ENCODE measurements at places on chromosomes 5 and 9.
A peak's percentile ranks its signal among the peaks of the same experiment; 100 is the strongest.

- DNase-seq: no peak
These were observed 387.1 kb downstream of the PDE4D start for GRCh38 chr5:59506285-59506877.

DNA sequence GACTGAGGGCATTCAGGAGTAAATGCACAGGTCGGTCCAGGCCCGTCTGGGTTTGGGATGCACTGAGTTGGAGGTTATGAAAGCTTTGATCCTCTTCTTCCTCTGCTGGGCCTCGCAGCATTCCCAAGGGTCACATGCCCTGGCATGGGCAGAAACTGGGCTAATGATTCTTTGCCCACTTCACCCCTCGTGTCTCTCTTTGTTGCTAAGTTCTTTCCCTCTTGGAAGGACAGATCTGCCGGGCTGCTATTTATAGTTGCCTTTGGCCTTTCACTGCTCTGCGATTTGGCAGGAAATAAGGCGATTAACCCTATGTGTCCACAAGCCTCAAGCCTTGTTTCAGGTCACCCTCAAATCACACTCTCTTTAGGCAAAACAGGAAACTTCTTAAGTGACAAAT, 66.9 kb downstream of the ENTREP1 start:
- DNase-seq: no peak

GRCh38 chr9:121633119-121633714, 18.2 kb upstream of the DAB2IP start:
- no peak for DNase-seq

- no peak for DNase-seq
These were observed 66.7 kb upstream of the PRDM9 start for GRCh38 chr5:23440703-23441102.

GRCh38 chr9:76203373-76203772, 190.9 kb downstream of the RFK start:
- no peak for DNase-seq

DNA sequence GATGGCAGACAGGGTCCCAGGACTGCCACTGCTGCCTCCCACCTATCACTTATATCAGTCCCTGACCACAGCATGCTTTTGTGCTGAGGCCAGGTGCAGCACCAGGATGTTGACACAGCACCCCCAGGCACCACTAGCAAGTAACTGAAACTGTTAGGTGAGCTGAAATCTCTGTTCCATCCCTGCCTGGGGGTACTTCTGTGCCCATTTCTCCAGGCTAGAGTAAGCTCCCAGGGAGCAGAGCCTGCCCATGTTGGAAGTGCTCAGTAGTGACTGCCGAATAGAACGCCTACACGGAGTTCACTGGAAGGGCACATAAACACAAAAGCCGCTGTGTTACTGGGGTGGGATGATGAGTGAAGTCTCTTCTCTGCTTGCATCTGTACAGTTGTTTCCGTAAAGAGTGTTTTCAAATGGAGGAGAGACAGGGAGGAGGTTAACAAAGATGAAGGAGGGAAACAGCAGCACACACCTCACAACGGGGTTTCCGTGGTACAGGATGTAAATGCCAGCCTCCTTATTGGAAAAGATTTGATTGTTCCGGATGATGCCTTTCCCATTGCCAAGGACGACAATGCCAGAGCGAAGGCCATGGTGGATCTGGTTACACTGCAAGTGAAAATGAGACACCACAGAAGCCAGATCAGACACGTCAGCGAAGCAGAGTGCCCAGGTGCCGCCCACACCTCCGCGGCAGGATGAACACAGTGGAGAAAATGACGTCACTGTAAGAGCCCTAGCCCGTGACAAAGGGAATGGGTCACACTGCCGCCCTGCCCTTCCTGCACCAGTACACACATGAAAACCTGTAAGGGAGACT, 43.1 kb downstream of the POLR1E start:
- DNase-seq: peak; percentile 60

DNA sequence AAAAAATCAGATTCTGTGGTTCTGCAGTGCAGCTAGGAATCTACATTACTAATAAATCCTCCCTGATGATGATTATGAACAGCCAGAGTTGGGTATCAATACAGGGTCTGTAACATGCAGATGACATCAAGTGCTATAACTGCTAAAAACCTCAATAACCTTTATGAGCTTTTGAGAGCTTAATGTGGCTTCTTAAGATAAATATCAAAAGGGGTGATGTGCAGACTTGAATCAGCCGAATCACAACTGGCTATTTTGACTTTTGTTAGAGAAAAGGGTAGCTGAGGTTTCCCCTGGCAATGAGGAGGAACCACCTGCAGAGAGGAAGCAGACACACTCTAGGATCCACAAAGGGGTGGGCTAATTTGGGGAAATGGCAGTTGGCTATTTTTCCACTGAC, 30.2 kb downstream of the CAPSL start:
- no peak for DNase-seq

DNA sequence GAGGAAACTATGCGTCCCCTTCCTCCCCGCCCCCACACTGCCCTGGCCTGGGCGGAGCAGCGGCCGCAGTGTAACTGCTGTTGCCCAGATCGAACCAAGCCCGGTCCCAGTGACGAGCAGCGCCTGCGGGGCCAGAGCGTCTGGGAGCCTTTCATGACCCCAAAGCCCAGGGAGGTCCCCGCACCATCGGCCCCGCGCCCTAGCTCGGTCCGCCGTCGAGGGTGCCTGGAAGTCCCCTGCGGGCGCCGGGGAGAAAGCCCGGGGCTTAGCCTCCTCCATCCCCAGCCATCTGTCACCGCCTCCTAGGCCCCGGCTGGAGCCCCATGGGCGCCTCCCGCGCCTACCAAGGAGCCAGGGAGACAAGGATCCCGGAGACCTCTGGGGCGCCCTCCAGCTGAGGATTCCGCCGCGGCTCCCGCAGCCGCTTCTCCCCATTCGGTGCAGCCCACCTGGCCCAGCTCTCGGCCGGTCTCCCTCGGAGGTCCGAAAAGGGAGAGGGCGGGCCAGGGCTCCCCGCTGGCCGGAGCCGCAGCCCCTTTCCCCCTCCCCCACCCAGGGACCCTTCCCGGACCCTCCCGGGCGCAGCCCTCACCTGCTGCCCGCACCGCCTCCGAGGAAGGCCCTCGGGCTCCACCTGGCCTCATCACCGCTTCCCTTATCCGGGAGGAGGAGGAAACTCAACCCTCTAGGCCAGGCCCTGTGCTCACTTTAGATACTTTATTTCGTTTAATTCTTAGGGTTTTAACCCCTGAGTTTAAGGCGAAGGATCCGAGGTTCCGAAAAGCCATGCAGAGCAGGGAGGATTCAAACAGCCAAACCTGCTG, 45.6 kb downstream of the APTX start:
- no peak for DNase-seq

GRCh38 chr5:134143431-134143830, 28.9 kb downstream of the TCF7 start:
- DNase-seq: no peak

GRCh38 chr5:81638471-81638870, 112.4 kb downstream of the SSBP2 start:
- DNase-seq: no peak

DNA sequence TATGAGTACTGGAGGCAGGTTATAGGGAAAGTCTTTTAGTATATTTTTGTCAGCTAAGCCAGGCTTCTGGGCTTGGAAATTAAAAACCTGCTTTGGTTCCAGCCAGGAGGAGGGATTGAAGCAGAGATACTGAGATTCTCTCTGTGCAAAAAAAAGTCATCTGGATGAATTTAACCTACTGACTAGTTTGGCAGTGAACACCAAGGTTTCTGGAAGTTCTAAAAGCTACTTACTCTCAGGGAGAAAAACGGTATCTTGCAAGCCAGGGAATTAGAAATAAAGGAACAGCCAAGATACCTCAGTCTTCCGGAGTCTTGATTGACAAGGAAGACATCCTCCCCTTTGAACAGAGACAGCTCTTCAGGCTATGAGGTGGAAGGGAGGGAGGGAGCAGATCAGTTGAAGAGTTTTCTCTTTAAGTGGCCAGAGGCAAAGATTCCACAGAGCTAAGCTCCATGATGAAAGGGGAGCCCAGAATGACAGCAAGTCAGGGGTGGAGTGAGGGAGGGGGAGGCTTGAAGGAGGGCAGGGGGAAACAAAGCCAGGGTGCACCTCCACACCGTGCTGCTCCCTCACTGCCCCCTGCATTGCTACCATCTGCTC, 8.3 kb upstream of the ZBTB34 start:
- DNase-seq: no peak

- DNase-seq: no peak
These were observed 54.4 kb downstream of the CMYA5 start for GRCh38 chr5:79743846-79744605.

DNA sequence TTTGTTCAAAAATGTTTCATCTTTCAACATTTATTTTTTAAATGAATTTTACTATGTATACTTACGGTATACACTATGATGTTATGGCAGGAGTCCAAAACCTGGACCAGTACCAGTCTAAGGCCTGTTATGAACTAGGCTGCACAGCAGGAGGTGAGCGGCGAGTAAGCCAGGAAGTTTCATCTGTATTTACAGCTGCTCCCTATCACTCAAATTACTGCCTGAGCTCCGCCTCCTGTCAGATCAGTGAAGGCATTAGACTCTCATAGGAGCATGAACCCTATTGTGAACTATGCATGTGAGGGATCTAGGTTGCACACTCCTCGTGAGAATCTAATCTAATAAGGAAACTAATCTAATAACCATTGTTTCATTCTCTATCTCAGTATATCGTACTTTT, 715.5 kb upstream of the PTPRD start:
- DNase-seq: no peak

- no peak for DNase-seq
These were observed 16.2 kb downstream of the NDUFS6 start for GRCh38 chr5:1817261-1818043.

GRCh38 chr9:134130503-134131375, 5.1 kb upstream of the WDR5 start:
- DNase-seq: no peak

DNA sequence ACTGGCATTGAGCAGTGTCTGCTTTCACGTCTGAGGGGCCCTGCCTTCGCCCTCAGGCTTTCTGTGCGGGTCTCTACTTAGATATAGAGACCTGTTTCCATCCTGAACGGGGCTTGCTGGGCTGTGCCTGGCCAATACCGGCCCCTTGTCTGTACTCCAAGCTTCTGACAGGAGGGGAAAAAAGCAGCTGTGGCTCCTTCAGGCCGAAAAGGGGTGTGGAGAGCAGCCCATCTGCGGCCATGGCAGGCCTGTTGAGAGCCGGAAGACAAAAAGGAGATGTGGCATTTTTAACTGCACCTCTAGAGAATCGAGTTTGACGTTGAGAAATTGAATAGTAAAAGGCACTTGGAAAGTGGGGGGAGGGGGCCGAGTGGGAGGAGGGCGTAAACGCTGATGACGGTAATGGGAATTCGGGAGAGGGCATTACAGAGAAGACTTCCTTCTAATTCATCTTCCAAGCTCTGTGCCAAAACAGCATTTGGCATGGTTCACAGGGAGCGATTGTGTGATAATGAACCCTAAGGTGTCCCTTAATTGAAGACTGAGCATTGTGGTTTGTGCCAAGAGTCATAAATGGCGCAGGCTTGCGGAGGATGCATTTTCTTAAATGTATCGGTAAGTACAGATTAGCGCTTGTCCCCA, 25.1 kb upstream of the PRDM12 start:
- DNase-seq: no peak

- DNase-seq: no peak
These were observed 8.7 kb downstream of the NACC2 start for GRCh38 chr9:136086213-136086881.

- DNase-seq: no peak
These were observed 103.9 kb downstream of the FRMD3 start for GRCh38 chr9:83434254-83434653.

- no peak for DNase-seq
These were observed 147.0 kb downstream of the SPOCK1 start for GRCh38 chr5:137352095-137352494.

- no peak for DNase-seq
These were observed 593.2 kb upstream of the CLINT1 start for GRCh38 chr5:158451993-158452672.

GRCh38 chr5:92775711-92776615, 805.1 kb downstream of the NR2F1-AS1 start:
- DNase-seq: no peak

- no peak for DNase-seq
These were observed 59.2 kb downstream of the FOXI1 start for GRCh38 chr5:170164921-170165320.

DNA sequence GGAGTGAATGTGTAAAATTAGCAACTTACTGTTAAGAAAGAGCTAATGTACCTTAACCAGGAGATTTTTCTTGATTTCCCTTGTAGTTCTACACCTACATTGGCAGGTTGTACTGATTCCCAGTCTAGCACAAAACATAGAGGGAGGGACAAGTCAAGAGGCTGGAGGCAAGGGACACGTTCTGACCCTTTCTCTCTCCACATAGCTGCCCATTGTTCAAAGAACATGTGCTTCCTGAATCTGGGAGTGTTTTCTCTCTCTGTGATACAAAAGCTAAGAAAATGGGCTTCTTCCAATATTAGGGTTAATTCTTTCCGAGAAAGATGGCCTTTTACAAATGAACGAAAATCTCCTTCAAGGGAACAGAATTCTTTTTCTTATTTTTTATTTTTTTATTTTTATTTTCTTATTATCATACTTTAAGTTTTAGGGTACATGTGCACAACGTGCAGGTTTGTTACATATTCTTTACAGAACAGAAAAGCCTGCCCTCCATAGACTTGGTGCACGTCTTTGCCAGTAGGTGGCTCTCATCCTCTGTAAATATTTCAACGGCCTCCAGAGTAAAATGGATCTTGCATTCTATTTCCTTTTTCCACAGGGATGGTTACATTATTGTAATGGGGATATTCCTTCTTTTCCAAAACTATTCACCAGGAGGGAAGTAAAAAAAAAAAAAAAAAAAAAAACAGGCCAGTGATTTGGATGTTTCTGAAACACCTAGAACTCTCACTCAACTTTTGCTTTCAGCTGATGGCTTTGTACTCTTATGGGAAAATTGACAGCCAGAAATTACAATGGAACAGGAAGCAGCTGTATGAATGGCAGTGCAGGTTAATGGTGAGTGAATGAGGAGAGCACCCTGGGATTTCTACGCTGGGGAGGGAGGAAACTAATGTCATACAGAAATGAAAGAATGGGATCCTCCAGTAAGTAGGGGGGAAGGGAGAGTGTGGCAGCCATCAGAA, 13.1 kb upstream of the IFNA5 start:
- DNase-seq: no peak

- DNase-seq: no peak
These were observed 232.2 kb downstream of the DENND1A start for GRCh38 chr9:123697686-123698085.

DNA sequence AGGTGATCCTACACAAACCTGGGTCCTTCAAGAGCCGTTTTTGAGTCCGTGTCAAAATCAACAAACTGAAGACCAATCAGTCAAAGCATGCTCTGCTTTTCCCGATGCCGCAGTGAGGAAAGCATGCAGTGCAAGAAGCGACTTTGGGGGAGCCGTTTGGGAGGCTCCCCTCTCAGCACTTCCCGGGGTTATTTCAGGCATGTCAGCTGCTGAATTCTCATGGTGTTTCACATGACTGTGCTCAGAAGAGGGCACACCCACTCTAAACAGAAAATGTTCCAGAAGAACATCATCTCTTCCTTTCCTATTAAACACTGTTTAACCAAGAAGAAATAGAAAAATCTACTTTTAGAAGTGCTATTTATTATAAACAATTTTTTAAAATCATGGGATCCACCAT, 125.5 kb downstream of the EPB41L4A start:
- DNase-seq: no peak

- DNase-seq: no peak
These were observed 28.7 kb downstream of the DHX29 start for GRCh38 chr5:55278778-55279177.
